ENCODE measurements at places on chromosomes 12 and 14.

- DNase-seq = no peak
Measured at GRCh38 chr12:97924122-97924521, 461.5 kb downstream of the RMST start.

DNA sequence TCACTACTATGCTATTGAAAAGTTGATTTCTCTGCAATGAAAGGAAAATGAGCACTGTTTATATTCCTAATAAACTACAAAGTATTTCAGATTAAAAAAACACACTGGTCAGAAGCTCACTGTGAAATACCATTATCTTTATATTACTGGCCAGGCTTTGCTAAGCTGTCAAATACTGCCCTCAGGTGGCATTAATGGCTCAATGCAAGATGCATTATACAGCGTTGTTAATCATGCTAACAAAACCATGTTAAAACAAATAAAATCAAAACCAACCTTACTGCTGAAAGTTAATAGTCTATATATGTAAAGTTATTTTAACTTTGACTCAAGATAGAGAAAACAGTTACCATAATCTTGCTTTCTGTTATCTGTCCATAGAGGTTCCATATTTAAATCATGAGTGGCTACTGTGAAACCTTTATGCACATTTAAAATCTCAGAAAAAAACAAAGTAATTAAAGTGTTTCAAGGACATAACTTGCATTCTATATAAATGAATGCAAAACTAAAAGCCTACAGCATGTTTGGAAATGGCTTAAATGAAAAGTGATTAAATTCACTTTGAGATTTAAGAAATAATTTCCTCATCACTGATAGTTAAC, 121.7 kb downstream of the RALGAPA1 start:
- DNase-seq = no peak

DNA sequence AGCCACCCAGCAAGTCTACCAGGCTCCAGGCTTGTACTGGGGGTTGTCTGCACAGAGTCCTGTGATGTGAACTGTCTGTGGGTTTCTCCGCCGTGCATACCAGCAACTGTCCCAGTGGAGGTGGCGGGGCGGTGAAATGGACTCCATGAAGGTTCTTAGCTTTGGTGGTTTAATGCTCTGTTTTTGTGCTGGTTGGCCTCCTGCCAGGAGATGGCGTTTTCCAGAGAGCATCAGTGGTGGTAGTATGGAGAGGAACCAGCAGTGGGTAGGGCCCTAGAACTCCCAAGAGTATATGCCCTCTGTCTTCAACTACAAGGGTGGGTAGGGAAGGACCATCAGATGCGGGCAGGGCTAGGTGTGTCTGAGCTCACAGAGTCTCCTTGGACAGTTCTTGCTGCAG, 303.8 kb downstream of the TMEM121 start:
- DNase-seq = no peak

DNA sequence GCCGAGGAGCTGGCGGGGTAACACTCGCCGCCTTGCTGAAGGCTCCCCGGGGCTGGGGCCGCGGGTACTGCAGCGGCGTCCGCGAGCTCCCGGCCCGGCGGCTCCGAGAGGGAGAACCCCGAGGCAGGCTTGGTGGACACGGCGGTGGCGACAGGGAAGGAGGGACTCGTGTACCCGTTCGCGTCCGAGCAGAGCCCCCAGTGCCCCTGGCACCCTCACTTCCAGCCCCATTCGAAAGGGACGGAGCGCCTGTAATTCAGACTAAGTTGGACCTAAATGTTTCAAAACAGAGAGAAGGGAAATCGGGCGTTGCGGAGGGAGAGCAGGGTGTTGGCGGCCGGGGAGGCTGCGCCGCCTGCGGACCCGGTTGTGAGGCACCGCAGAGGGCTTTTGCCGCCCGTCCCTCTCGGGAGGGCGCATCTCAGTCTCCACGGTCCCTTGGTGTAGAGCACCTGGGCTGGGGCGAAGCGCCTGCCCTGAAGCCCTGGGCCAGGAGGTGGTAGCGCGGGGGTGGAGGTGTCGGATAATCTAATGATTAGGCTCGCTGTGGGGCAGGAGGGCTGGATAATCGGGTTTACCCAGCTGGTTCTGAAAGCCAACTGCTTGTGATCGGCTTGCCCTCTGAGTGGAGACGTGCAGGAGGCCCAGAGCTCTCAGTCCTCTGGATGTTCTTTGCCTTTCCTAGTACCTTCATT, 771 bp downstream of the DAAM1 start:
- no peak for DNase-seq

GRCh38 chr12:6018265-6018664, 73.2 kb upstream of the ANO2 start:
- DNase-seq = no peak

GRCh38 chr12:53068811-53069585, 10.2 kb downstream of the SPRYD3 start:
- DNase-seq = no peak

DNA sequence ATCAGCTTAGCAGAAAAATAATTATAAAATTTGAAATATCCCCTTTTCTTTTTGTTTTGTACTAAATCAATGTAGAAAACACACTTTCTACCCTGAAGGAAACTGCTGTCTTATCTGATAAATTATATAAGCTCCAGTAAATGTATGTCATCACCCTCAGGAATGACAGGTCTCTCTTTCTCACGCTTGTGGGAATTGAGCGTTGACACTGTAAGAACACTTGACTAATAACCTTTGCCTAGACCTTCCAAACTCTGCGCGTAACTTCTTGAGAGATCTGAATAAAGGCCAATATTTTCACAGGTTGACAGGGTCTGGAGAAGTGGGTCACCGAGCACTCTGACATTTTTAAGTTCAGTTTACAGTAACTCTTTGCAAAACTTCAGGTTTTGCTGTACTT, 138.5 kb downstream of the BCAT1 start:
- no peak for DNase-seq

- DNase-seq = no peak
Measured at GRCh38 chr12:119406811-119407210, 72.3 kb downstream of the CCDC60 start.

DNA sequence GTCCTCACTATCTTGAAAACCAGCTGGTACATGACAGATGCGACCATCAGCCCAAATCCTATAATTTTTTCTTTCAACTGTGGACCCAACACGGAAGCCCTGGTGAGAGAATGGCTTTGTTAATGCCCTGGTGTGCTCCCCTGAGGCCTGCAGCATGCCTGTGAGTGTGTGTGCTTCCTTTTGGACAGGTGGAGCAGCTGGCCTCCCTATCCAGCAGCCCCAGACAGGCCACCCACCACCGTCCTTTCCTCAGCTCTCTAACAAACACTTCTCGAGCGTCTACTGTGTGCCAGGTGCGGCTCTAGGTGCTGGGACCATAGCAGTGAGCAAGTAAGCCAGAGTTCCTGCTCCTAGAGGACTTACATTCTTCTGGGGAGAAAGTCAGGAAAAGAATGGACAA, 78.9 kb upstream of the GZMB start:
- DNase-seq = no peak

DNA sequence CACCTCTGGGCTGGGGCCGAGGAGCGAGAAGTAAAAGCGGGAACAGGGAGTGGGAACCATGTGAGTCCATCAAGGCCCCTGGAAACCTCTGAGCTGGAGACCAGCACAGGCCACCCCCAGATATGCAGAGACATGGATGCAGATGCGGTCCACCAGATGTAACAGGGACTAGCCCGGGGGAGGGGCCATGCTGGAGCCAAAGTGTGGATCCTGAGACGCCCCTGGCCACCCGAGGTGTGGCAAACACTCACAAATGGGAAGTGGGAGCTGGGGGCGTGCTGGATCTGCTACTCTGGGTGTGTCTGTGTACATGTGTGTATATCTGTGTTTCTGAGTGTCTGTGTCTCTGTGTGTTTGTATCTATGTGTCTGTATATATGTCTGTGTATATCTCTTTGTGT, 12.8 kb downstream of the MYL2 start:
- no peak for DNase-seq

- DNase-seq = no peak
Measured at GRCh38 chr12:95918194-95918993, 24.0 kb downstream of the CCDC38 start.

GRCh38 chr12:54261815-54262402, 18.0 kb downstream of the CBX5 start:
- DNase-seq = no peak

- no peak for DNase-seq
Measured at GRCh38 chr12:64407342-64408223, 3.4 kb downstream of the XPOT start.

DNA sequence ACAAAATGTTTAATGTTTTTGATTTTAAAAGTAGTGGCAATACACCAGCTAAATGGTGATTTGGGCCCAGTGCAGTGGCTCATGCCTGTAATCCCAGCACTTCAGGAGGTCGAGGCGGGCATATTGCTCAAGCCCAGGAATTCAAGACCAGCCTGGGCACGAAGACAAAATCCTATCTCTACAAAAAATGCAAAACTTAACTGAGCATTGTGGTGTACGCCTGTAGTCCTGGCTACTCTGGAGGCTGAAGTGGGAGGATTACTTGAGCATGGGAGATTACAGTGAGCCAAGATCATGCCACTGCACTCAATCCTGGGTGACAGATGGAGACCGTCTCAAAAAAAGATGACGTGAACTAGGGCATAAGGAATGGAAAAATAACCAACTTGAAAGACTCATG, 4.7 kb downstream of the RPL36AL start:
- no peak for DNase-seq

DNA sequence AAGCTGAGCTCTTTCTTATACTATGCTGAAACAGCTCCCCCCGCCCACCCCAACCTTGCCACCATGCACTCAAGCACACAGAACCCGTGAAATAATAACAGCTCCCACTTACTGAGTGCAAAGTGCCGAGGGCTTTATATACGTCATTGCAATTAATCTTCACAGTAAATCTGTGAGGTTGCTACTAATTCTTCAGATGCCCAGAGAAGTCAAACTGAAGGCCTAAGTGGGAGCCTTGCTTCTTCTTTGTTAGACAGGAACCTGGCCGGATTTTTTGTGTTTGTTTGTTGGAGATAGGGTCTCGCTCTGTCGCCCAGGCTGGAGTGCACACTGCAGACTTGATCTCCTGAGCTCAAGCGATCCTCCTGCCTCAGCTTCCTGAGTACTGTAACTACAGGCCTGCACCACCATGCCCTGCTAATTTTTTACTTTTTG, 34.0 kb downstream of the VCPKMT start:
- no peak for DNase-seq

GRCh38 chr12:93180566-93180965, 197.2 kb upstream of the NUDT4 start:
- DNase-seq = no peak

- DNase-seq = no peak
Measured at GRCh38 chr14:46973295-46973694, 321.7 kb upstream of the RPL10L start.

DNA sequence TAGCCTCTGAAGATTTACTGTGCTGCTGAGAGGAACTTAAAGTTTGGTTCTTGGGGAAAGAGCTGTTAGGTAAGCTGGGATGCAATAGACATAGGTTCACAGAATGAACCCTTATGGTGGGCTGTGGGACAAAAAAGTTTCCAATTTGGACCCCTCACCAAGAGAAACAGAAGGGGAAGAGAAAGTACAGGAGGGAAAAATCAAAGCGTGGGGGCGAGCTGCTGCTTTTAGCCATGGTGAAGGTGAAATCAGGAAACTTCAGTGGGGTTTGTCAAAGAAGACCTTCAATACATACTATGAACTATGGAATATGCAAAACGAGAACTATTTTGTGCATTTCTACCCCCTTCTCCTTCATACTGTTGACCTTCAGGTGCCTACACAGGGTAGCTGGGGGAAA, 10.6 kb upstream of the NINJ2 start:
- DNase-seq = no peak

GRCh38 chr12:8075935-8076334, 6.1 kb upstream of the NECAP1 start:
- DNase-seq = no peak

- no peak for DNase-seq
Measured at GRCh38 chr12:49891012-49891411, 12.7 kb downstream of the FAIM2 start.

DNA sequence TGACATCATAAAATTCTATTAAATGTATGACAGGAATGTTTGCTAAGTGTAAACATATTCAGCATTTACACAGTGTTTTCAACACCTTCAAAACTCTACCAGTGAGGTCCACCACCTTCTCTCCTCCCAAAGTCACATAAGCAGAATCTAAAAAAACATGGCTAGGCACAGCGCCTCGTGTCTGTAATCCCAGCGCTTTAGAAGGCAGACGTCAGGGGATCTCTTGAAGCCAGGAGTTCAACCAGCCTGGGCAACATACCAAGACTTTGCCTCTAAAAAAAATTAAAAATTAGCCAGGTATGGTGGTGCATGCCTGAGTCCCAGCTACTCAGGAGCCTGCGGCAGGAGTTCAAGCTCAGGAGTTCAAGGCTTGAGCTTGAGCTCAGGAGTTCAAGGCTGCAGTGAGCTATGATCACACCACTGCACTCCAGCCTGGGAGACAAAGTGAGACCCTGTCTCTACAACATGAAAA, 30.0 kb downstream of the NUMB start:
- no peak for DNase-seq

GRCh38 chr12:111578971-111579340, 20.2 kb downstream of the ATXN2 start:
- no peak for DNase-seq

- DNase-seq = no peak
Measured at GRCh38 chr12:128804762-128805161, 19.0 kb downstream of the SLC15A4 start.

- DNase-seq = no peak
Measured at GRCh38 chr14:106530423-106531107, 1004.2 kb downstream of the TMEM121 start.

GRCh38 chr14:98138666-98139065, 1133.3 kb downstream of the BCL11B start:
- peak; percentile 55 for DNase-seq

GRCh38 chr14:103561381-103562178, 877 bp downstream of the BAG5 start:
- DNase-seq = no peak

DNA sequence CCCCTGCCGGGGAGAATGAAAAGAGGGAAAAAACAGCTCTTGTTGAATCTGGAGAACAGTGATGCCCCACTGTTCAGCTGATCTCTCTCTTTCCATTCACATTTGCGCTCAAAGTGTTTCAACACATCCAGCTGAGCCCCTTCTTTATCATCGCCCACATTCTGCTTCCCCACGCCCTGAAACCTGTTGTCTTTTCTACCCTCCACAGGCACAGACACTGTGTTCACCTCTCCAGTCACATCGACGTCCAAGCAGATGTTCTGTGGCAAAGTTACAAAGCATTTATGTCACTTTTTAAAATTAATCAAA, 338.7 kb downstream of the EGLN3 start:
- DNase-seq = no peak

- DNase-seq = no peak
Measured at GRCh38 chr14:90613453-90613852, 202.8 kb downstream of the TTC7B start.

GRCh38 chr12:50566066-50566465, 61.3 kb downstream of the DIP2B start:
- no peak for DNase-seq

GRCh38 chr12:49208676-49209075, 19.8 kb upstream of the TUBA1A start:
- no peak for DNase-seq

GRCh38 chr14:57066887-57067513, 201.7 kb downstream of the EXOC5 start:
- no peak for DNase-seq

- no peak for DNase-seq
Measured at GRCh38 chr12:108320507-108321293, 18.4 kb downstream of the CMKLR1 start.

All from stimulated activated CD8-positive, alpha-beta memory T cell treated with anti-CD3 and anti-CD28 coated beads, Interleukin-15, amount 100 ng/mL, for 1 hour (primary cell).